Effector CD8-positive, alpha-beta T cell (primary cell): ENCODE measurements at places on chromosomes 12 and 14.

DNA sequence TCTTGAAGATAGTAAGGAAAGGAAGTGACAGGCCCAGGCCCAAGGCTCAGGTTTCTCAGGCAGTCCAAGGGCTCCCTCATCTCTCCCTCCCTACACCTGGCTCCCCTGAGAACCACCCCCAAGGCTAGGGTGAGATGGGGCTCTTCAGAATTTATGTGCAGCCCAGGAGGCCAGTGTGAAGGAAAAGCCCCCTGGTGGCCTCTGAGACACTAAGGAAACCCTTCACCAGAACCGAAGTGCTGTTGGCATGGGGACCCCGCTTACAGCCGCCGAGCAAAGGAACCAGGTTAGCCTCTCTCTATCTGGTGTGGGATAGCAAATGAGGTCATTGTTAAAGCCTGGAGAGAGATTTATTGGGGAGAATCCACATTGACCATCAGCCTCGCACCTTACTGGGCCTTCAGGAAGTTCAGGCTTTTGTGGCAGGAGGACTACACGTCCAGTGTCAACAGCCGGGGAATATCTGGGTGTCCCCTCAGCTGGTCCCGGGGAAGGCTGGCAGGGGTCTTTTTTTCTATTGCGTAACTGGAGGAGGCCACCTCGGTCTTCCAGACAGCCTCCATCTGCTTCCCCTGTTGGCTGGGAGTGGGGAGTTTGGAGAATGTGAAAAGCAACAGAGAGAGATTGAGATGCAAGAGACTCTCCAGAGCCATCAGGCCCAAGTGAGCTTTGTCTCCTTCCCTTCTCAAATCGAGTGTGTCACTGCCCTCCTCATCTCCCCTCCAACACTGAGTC is 18.1 kb downstream of the FAM186B start:
- DNase-seq = no peak

DNA sequence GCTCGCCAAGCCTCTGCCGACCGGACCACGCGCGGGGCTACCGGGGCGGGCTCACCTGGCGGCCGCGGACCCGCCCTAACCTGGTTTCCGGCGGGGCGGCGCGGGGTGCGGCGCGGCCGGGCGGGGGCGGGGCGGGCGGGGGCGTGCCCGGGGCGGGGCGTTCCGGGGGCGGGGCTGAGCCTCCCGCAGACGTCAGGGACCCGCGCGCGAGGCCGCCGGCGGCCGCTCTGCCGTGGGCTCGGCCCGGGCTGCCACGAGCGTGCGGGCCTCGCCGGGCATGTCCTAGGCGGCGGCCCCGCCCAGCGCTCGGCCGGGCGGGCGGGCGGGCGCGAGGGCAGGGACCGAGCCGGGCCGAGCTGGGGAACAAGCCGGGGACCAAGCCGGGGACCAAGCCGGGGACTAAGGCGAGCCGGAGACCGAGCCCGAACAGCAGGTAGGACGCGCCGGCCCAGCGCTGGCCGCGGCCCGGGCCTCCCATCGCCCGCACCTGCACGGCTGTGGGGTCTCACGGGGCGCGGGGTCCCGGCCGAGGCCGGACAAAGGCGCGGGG is at the start of gene CEP170B:
Gene CEP170B, plus strand, starts transcription at position 188 of the 550 bp plus-strand sequence. CDS start 3,183 bp downstream, outside the sequence.
- peak; percentile 12 for DNase-seq

DNA sequence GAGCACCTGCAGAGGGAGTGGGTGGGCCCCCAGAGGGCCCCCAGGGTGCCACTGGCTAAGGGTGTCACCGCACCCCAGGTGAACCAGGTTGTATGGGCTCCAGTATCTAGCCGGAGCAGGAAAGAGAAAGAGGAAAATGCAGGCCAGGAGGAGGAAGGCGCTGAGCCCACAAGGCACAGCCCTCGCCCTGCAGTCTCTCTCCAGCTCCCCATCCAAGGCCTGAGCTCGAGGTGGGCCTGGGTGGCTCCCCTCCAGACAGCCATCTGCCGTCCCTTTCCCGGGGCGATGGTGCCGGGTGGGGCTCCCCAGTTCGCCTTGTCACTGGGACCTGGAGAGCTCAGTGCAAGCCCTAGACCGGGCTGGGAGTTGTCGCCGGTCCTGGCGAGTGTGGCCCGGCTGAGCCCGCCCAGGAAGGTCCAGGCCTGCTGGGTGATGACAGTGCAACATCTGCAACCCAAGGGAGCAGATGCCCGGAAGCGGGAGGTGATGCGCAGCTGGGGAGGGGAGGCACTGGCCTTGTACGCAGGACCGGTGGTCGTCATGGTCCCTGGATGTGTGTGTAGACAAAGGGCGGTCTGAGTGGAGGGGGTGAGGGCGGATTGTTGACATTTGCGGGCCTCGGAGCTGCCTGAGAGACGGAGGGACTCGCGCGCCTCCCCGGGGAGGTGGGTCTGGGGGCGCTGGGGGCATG is 716 bp downstream of the TMEM179 start:
- no peak for DNase-seq

GRCh38 chr14:101022916-101023435 is 119.5 kb upstream of the RTL1 start:
- DNase-seq = no peak

DNA sequence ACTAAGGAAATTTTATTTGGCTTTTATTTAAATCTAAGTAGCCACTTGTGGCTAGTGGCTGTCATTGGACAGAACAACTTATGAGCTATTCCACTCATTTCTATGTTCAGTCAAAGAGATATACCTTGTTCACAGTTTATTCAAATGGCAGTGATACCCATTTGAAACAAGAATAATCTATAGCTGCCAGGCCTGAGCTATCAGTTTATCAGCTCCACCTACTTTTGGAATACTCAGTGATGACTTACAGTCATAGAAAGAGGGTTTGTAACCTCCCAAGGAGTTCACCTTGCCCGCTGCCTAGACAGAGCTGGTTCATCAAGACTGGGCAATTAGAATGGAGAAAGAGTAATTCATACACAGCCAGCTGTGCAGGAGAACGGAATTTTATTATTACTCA is 4.5 kb upstream of the ABHD4 start:
- DNase-seq = no peak

DNA sequence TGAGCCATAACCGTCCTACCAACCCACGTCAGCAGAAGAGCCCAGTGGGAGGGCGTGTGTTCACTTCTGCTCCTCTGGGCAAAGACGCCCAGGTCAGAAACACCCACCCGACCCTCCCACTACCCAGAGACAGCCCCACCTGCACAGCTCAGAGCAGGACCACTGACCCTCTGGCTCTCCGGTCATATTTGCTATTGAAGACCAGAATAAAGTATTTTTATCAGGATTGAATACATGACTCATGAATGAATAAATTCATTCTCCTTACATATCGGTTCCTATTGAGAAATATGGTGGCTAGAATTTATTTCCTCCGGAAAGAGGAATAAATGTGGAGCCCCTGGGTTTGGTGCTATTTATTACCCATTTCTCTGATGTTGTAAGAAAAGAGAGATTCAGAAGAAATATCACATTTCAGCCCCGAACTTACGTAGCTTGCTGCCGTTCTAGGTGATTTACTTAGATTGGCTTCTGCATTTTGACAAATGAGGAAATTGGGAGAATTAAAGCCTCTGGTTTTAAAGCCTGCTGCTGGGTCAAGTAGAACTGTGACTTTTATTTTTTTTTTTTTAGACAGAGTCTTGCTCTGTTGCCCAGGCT is 36.4 kb upstream of the P2RX7 start:
- DNase-seq = no peak

DNA sequence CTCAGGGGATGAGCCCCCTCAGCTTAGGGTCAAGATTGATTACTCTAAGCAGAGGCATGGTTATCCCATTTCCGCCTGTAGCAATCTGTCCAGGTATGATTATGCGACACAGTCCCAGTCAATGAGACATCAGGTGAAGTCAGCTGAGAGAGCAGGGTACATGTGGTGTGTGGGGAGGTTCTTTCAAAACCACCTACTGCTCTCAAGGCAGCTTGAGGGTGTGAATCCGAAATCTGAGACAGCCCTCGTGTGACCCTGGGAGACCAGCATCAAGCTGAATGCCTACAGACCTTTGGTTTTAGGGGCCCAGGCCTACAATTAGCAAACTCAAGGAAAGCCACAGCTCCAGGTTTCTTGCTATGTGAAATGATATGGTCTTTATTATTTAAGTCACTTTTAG is 275.7 kb downstream of the ITPR2 start:
- no peak for DNase-seq

DNA sequence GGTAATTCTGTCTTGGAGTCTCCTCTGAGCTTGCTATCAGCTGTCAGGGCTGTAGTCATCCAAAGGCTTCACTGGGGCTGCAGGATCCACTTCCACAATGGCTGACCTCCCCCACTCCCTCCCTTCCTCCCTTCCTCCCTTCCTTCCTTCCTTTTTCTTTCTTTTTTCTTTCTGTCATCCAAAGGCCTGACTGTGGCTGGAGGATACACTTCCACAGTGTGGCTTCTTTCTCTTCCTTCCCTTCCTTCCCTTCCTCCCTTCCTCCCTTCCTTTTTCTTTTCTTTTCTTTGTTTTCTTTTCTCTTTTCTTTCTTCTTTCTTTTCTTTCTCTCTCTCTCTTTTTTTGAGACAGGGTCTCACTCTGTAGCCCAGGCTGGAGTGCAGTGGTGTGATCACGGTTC is 30.6 kb downstream of the ARF6 start:
- no peak for DNase-seq

DNA sequence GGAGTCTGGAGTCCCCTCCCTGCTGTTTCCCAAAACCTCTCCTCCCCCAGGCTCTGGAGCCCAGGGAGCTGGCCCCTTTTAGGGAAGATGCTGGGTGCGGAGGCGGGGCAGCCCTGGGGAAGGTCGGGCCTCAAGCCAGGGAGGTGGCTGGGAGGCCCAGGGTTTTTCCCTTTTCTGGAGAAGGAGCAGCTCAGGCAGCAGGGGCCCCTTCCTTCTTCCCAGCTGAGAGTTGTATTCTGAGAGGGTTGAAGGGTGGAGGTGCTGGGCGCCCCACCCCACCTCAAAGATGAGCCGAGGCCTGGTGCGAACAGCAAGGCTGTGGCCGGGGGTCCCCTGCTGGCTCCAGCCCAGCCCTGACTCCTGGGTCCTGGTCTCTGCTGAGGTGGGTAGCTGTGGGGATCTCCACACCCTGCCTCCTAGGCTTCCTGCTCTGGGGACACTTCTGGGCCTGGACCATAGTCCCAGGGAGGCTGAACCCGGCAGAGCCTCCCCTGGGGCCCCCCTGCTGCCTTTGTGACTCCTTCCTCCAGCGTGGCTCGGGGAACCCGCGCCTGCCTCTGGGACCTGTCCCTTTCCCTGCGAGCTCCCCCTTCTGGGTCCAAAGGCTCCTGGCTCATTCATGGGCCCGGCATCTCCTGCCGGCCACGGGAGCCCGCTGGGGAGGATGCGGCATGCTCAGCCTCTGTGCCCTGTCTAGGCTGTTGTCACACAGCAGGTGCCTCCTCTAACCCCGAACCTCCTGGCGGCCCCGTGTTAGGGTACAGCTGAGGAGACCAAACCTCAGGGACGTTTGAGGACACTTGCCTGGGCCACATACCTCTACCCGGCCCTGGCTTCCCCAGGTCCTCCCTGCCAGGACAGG is 4.4 kb downstream of the TRMT61A start:
- DNase-seq = no peak

GRCh38 chr14:59816941-59817340 is 53.6 kb downstream of the RTN1 start:
- DNase-seq = no peak

DNA sequence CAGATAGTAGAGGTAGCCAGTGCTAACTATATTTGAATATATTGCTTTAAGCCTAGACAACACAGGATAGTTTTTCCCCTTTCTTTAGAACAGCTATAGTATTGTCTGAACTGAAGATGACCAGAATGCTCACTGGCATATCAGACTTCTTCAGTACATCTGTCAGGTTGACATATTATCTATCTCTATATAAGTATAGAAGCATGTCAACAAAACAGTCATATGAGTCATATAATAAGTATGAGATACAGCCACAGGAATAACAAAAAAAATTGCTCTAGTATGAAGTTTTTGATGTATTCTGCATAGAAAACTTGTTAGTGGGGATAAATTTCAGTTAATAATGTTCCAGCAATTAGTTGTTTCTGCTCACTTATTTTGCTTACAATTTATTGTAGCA is 767.7 kb downstream of the LRFN5 start:
- no peak for DNase-seq

- DNase-seq = no peak
Observed at GRCh38 chr12:122421187-122421820, 1.2 kb downstream of the CLIP1 start.

DNA sequence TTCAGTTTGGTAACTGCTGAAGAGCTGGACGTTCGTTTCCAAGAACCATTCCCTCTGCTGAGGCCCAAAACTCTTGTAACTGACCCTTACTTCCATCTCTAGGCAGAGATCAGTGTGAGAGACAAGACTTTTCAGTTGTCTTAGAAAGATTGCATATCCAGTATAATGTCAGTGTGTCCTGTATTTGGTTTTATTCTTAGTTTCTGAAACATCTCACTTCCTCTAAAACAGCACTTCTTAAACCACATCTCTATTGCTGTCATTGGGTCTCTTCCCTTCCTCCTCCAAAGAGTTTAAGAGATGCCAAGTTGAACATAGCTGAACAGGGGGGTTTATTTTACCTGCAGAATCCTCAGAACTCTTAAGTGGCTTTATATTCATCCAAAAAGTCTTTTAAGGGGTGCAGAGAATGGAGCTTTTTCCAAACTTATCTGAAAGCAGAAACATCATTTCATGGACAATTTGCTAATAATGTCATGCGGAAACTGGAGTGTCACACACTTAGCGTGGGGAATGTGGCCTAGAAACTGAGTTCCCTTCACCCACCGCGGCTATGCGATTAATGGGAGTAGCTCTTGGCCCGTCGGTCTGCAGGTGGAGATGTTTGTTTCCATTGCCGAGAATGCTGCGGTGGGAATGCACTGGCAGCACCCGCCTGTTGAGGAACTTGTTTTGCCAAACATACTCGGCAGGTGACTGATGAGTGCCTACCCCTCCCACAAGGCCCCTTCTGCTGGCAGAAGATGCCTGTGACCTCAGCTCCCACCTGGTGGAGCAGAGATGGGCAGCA is 148.2 kb downstream of the ADGRD1 start:
- no peak for DNase-seq

GRCh38 chr12:43370263-43370662 is 181.7 kb downstream of the ADAMTS20 start:
- DNase-seq = no peak

- no peak for DNase-seq
Observed at GRCh38 chr12:94127239-94128131, 20.9 kb upstream of the PLXNC1 start.

DNA sequence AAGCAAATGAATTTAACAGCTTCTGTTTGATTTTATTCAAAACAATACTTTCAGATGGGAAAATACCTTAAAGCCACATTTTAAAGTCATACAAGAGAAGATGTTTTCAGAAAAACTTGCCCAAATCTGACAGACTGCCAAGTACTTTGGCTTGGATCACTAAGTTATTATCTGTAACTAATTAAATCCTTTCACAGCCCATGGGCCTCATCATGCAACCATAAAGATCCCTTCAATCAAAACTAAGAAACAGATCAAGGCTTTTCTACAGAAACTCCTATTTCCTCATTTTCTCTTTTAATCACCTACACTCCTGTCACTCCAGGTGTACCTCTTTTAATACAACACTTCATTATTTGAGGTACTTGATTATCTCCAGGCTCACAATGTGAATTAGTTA is 28.1 kb downstream of the BLTP3B start:
- DNase-seq = no peak

DNA sequence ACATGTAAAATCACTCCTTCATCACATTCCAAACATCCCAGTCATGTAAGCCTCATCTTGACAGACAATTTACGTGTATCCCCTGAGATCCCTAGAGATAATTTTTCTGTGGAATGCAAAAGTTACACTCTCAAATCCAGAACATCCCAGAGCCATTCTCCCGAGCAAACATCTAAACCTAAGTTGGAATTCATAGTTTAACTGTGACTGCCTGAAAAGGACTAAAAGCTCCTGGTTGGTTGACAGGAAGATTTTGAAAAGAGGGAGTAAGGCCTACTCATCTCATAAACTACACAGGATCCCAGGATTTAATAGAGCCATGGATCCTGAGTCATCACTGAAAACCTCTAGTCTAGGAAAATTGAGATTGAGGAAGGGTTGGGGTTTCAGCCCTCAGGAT is 123.6 kb downstream of the SCN8A start:
- DNase-seq = no peak
